GM06990 (cell line): ENCODE measurements at places on chromosomes 13 and 19.
A peak's percentile ranks its signal among the peaks of the same experiment; 100 is the strongest.

GRCh38 chr13:20773194-20774080 is at the start of gene EEF1AKMT1:
EEF1AKMT1 (minus strand) TSS chr13:20773961; CDS start chr13:20757598, 16,363 bp downstream.
- peak; percentile 97 for DNase-seq

DNA sequence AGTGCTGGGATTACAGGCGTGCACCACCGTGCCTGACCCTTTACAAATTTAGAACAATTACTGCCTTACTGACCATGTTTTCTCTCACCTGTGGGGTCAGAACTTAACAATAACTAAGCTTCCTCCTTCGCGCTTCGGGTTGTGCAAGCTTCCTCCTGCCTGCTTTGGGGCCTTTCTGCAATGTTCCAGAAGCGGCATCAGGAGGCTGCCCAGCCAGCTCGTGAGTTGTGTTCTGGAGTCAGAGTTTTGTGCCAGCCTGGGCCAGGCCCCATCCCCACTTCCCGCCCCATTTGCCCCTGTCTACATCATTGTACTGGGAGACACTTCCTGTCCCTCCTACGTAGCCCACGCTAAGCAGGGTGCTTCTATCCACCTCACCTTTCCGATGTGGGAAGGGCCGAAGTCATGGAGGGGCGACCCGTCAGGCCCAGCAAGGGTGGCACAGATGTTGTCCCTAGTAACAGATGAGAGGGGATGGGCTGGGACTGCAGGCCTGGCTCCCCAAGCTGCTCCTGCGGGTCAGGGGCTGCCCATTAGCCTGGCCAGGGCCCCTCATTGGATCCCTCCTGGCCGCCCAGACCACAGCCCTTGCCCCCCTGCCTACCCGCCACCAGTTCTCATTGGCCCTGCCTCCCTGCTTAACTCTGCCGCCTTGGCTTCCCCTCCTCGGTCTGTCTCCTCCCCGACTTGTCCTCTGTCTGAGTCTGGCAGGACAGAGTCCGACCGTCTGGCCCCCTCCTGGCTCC is 13.4 kb downstream of the UHRF1 start:
- DNase-seq = no peak

DNA sequence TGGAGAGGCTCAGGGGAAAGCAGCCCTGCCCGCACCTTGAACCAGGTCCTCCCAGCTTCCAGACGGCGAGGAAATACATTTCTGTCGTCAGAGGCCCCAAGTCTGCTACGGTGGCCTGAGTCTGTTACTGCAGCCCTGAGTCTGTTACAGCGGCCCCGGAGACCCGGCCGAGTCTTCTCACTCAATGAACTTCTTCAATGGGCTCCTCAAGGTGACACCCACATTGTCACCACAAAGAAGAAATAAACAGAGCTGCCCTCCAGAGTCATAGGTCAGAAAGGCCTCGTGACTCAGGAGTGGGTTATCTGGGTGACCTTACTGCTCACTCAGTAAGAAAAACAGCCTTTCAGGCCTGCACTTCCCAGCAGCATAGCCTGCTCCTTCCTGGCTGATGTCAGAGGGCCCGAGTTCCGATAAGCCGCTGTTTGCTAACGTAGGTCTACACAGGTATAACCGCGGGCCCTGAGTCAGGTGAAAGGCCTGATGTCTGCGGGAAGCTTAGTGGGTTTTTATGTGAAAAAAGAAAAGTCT is 66.9 kb upstream of the TM9SF2 start:
- no peak for DNase-seq

DNA sequence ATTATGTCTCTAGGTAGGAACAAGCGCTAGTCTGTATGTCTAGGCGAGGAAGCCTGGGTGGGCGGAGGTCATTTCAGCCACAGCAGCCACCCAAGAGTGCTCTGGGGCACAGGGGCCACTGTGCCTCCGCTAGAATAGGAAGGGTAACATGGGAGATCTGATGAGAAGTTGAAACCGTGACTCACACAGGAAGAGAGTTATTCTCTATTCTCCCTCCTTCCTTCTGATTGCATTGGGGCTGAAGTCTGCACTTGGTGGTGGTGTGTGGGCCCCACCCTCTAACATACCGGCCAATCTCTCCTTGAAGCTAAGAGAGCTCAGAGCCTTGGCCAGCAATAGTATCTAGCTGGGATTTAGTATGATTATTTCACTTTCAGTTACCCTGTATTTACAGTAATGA is 20.3 kb upstream of the GGACT start:
- DNase-seq = peak; percentile 35

DNA sequence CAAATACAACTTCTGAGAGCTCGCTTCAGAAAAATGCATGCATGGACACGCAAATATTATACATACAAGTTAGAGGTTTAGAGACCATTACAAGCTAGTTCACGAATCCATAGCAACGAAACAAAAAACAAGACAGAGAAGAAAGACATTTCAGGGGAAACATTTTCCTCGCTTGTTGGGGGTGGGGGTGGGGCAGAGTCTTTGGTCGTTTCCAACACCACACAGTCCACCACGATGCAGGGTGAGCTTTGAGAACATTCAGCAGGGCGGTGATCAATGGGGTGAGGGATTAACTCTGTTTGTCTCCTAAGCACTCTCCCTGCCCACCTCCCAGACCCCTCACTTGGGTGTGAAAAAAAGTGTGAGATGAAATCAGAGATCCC is 651 bp downstream of the OXGR1 start:
- no peak for DNase-seq
